ENCODE measurements at places on chromosomes 3 and 15.

DNA sequence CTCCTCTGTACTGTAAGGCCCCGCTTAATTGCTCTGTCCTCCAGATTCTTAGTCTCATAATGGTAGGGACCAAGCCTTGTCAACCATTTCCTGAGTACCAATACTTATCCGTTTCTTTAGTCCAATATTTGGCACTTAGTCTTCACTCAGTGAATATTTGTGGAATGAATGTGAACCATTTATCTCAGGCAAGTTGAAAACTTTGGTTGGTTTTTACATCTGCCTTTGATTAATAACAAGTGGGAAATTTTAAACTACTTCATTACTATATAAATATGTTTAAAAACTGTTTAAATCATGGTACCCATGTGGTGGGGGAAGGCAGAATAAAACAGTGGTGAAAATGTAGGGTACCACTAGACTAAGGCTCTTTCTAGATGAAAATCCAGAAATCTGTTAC lies 15.2 kb downstream of the CA12 start:
- DNase-seq: no peak

- no peak for DNase-seq
These were observed 8.3 kb downstream of the ACKR4 start for GRCh38 chr3:132605374-132605792.

GRCh38 chr15:33068007-33068481 lies 126.5 kb downstream of the FMN1 start:
- DNase-seq: peak; percentile 60

DNA sequence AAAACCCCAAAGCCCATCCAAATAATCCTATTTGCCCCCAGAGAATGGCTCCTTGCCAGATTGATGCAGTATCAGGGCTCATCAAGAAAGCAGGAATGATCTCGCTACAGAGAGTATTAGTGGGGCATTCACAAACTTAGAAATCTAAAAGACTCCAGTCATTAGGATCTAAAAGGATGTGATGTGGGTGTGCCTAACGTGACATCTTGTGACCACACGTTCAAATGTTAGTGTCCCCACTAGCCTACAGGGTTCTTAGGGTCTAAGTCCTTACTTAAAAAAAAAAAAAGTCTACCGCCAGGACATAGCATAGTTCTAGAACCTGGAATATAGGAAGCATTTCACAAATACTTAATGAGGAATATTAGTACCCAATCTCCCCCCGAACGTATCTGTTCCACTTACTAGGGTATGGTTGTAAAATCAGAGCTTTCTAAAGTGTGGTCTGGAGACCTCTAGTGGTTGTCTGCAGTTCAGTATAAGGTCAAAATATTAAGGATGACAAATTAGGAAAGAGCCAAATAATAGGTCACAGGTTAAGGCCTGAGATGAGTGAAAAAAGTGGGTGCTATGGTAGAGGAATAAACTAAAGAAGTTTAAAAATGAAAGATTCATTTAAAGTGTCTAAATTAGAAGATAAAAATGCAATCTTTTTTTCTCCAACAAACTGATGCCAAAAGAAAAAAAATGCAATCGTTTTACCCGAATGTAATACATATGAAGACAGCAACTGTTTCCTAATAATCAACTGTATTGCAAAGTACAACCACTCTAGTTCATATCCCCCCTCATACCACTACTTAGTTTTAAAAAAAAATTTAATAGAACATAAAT lies 4.2 kb upstream of the CHRM5 start:
- no peak for DNase-seq

DNA sequence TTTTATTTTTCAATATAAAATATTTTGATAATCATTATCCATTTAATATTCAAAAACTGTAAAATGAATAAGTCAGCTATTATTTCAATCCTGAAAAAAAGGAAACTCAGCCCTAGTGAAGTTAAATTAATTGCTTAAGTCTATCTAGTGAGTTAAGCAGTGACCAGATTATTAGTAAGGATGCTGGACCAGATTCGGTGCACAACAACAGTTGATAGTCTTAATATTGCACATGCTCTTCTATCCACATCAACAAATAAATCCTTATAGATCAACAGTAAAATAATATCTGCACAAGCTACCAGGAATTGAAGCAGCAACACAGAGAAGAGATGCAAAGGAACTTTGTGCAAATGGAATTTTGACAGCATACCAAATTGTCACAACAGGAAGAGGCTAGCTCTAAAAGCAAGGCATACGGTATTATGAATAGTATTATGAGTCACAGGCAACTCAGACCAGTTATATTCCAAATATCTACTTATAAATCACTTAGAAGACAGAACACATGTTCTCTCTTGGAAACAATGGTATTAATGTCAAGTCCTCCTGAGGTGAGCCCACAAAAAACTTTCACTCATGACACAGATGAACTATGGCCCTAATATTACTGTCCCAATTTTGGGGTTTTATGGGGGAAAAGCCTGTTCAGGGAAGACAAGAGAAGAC lies 24.9 kb downstream of the VPS13C start:
- no peak for DNase-seq
